ENCODE measurements at places on chromosomes 6 and 20.

- DNase-seq, result no peak
Observed at GRCh38 chr20:1993986-1994385, at the start of gene PDYN. TSS of gene PDYN (minus strand) at chr20:1994058. CDS start at chr20:1983084, 10,974 bp downstream.

- DNase-seq, result no peak
Observed at GRCh38 chr6:35216412-35216732, 2.6 kb downstream of the SCUBE3 start.

GRCh38 chr20:11261533-11262000 lies 587.8 kb upstream of the JAG1 start:
- no peak for DNase-seq

DNA sequence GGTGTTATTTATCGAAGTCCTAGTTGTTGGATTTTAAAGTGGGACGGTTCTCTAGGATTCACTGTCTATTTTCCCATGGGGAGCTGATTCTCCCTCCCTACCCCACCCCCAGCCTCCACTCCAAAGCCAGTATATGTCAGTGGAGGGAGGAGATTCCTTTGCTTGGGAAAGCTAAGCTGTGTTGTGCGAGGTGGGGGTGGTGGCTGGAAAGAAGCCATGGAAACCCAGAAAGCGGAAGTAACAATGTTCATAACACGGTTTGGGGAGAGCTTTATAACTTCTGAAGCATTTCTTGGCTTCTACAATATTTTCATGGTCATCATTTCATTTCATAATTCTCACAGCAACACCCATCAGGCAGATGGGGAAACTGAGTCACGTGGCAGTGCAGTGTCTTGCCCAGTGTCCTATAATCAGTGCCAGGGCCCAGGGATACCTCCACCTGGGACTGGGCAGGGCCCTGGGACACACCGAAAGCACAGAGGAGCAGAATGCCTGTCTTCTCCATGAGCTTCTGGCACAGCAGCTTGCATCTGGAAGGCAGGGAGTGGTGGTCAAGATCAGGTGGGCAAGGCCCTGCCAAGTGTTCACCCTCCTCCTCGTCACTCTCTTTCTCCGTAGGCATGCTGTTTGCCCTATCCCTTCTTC lies 4.5 kb downstream of the SUN5 start:
- no peak for DNase-seq

GRCh38 chr6:34147906-34148630 lies 2.2 kb upstream of the GRM4 start:
- DNase-seq, result no peak

DNA sequence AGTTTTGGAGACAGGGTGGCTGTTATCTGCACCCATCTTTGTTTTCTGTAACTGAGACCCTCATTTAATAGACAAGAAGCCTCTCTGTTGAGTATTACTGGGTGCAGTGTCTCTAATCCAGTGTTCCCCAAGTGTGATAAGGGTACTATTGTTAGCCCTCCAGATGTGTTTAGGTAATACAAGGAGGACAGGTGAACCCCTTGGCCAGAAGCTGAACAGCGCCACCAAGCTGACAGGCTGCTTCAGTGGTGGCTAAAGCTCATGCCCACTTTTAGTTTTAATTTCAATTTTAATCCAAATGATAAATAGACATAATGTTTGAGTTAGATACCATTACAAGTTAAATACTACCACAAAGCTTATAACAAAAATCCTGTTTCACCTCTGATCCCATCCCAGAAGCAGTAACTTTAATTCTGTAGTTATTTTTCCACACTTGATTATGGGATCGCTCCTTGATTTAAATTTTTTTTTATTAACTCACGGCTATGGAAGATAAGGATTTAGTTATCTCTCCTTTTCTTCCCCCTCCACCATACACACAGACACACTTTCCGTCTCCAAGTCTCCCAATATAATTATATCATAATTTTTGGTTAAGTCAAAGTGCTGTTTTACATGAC lies 8.4 kb upstream of the STK35 start:
- DNase-seq, result no peak

- DNase-seq, result peak; percentile 11
Observed at GRCh38 chr6:101666256-101666655, 272.7 kb downstream of the GRIK2 start.

DNA sequence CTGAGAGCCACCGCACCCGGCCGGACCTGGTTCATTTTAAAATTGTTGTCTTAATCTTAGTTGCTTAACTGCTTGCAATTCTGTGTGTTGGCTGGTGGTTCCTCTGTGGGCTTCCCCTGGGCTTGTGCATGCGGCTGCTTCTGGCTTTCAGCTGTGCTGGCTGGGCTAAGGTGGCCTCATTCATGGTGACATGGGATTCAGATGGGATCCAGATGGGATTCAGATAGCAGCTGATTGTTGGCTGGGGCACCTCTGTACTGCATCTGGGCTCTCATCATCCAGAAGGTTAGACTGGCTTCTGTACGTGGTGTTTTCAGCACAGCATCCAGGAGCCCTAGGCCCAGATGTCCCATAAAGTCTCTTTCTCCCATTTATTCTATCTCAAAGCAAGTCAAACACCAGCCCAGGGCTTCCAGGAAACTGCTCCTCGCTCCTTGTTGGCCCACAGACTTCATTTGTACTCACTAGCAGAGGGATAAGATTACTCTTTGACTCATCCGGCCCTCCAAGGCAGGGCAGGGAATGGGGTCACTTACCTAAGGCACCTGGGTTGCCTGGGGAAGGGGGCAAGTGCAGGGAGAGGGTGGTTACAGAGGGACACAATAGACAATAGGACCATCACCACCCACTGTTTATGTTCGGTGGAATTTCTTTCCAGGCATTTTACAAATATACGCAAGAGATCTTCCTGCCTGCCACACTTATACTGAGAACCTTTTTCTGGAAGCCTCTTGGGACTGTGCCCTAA lies 10.2 kb upstream of the PEDS1 start:
- DNase-seq, result no peak

- peak; percentile 91 for DNase-seq
Observed at GRCh38 chr6:96521644-96522464, at the start of gene UFL1. TSS of gene UFL1 (plus strand) at chr6:96521806. CDS start at chr6:96521874, 68 bp downstream.

- DNase-seq, result no peak
Observed at GRCh38 chr6:3939964-3940363, 90.8 kb downstream of the FAM50B start.

DNA sequence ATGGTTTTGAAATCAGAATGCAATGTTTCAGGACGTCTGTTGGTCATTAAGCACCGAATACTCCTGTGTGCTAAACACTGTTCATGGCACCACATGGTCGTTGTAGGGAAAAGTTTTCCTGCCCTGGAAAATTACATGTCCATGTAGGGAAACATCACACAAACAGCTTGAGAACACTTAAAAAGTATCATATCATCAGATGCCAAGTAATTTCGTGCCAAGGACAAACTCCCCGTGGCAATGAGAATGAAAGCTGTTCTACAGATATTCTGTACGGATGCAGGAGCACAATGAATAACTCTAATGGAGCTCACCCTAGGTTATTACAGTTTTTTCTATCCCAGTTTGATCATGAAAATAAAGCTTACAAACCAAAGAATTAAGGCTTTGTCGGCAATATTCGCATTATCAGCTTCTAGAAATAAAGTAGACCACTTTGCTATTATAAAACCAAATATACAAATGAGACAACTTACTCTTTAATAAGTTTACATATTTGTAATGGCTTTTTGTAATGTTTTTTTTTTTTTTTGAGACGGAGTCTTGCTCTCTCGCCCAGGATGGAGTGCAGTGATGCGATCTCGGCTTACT lies 4.6 kb upstream of the DST start:
- DNase-seq, result no peak

GRCh38 chr6:167420177-167420576 lies 95.3 kb downstream of the TTLL2 start:
- DNase-seq, result no peak

- no peak for DNase-seq
Observed at GRCh38 chr20:59608396-59608795, 4.1 kb downstream of the PHACTR3 start.

DNA sequence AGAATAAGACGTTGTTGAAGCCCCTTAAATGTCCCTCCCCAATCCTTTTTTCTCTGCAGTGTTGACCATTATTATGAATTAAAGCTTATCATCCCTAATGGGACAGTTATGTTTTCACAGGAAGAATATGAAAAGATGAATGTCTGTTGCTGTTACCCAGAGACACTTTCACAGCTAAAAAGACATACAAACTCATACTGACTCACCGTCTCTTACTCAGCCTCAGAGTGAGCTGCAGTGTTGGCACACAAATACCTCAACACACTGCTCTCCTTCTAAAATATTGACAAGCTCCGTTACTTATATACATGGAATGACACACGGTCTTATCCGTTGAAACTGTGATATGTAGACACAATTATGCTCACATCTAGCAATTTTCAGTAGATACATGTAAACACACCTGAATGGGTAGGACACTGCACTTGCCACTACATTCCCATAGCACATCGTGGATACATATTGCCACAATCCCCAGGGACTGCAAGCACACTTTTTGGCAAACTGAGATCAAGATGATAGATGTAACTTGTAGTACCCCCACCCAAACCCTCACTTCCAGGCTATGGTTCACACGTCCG lies 9.6 kb upstream of the SAPCD1 start:
- DNase-seq, result no peak

DNA sequence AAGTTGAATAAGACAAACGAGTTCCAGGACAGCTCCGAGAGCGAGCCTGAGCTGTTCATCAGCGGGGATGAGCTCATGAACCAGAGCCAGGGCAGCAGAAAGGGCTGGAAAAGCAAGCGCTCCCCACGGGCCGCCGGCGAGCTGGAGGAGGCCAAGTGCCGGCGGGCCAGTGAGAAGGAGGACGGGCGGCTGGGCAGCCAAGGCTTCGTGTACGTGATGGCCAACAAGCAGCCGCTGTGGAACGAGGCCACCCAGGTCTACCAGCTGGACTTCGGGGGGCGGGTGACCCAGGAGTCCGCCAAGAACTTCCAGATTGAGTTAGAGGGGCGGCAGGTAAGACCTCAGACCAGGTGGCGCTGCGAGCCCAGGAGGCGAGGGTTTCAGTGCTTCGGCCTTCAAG lies 56.0 kb upstream of the TMEM181 start:
- DNase-seq, result no peak

- DNase-seq, result no peak
Observed at GRCh38 chr6:17169291-17169690, 67.4 kb downstream of the STMND1 start.

- peak; percentile 61 for DNase-seq
Observed at GRCh38 chr6:43698584-43699349, 11.2 kb upstream of the MRPS18A start.

DNA sequence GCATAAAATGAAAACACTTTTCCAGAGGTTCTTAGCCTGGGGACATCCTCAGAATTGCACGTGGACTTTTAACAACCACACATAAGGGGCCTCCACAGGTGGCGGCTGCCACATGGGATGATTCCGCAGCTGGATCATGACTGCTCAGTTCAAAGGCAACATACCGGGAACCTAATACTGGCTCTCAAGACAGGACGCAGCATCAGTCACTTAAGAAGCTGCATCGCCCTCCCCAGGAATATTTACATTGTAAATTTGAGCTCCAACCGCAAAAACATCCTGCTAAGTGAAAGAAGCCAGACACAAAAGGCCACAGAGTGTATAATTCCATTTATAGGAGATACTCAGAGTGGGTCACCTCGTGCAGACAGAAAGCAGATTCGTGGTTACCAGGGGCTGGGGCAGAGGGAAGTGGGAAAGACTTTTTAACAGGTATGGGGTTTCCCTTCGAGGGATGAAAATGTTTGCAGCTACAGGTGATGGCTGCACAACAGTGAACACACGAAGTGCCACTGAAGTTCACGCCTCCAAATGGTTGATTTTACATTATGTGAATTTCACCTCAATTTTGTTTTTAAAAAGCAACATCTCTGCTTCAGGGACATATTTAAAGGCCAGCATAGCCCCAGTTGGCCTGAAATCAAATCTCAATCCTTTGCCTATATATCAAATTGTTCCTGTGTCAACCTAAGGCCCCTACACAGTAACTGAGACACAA lies 141.5 kb downstream of the BMP7 start:
- no peak for DNase-seq

- DNase-seq, result no peak
Observed at GRCh38 chr6:5334341-5334740, 73.0 kb downstream of the FARS2 start.

DNA sequence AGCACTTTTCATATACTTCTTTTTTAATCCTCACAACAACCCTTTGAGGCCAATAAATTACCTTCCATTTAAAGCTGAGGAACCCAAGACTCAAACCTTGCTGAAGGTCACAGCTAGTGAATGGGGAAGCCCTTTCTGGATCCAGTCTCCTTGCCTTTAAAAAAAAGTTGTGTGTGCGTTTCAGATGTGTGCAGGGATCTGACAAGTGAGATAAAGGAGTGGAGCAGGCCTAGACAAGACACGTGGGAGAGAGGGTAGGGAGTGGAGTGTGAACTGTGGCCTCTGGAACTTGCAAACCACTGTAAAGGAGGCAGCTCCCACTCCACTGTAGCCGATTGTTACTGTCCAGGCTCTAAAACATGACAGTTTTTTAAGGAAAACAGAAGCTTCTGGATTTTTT lies 1.9 kb downstream of the KLHL32 start:
- DNase-seq, result no peak

DNA sequence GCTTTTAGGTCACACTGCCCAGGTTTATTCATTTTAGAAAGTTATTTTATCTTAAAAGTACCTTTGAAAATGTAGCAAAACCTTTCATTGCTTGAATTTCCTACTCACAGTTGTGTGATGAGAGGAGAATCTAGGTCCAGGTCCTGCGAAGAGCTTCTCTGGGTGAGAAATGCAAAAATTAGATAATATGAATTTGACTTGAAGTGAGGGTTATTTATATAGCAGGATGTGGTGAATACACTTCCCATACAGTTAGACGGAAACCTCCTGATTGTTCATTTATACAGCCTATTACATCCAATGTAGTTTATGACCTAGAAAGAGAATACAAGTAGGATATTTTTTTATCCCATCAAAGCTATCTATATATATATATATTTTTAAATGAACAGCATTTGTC lies 30.5 kb downstream of the CDKAL1 start:
- no peak for DNase-seq

DNA sequence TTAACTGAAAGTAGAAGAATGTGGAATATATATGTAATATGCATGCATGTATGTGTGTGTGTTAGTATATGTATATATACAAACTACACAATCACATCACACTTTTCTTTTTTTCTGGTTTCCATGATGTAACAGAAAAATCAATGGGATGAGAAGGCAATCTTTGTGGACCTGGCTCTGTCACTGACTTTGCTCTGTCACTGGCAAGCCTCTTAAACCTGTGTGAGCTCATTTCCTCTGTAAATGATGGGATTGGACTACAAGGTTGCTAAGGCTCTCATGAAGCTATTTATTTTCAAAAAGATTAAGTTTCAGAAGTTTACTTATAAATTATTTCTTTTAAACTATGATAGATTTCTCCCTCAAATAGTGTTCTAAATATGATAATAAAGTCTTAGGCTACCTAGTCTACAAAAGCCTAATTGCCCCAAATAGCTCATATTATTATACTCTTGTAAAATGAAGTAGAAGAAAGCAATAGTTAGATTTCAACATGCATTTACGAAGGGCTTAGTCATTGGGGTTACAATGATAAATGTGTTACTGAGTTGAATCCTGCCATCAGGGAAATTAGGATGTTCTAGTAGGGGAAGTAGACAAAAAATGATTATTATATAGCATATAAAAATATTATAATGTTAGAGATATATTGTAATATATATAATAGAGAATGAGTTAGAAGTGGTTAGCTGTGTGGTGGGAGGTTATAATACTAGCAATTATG lies 129.3 kb downstream of the AFG1L start:
- DNase-seq, result no peak

GRCh38 chr20:51624157-51624731 lies 81.7 kb upstream of the NFATC2 start:
- peak; percentile 28 for DNase-seq

GRCh38 chr6:1170794-1171193 lies 141.1 kb upstream of the FOXQ1 start:
- no peak for DNase-seq

- no peak for DNase-seq
Observed at GRCh38 chr6:31355583-31355948, 1.4 kb downstream of the HLA-B start.
